ENCODE measurements at places on chromosomes 1 and 21.

GRCh38 chr1:153231785-153232184, 14.4 kb downstream of the PRR9 start:
- peak; percentile 53 for DNase-seq

GRCh38 chr1:247331525-247332214, at the start of gene ZNF496:
ZNF496 (minus strand) TSS chr1:247331867; CDS start chr1:247329578, 2,289 bp downstream.
- DNase-seq: peak; percentile 21

- DNase-seq: no peak
Measured at GRCh38 chr1:27057801-27058625, 45.4 kb upstream of the TENT5B start.

DNA sequence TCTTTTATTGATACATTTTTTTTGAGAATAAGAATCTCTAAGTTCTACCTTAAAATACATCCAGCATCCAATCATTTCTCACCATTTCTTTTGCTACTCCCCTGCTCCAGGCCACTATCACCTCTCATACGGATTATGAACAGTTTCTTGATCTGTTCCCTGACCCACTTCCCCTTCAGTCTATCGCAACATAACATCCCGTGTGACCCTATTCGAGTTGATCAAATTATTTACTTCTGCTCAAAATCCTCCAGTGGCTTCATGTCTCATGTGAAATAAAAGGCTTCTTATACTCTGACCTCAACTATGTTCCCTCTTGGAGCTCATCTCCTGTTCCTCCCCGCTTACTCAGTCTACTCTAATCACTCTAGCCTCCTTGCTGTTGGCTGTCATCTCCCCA, 5.2 kb downstream of the ALG14 start:
- no peak for DNase-seq

DNA sequence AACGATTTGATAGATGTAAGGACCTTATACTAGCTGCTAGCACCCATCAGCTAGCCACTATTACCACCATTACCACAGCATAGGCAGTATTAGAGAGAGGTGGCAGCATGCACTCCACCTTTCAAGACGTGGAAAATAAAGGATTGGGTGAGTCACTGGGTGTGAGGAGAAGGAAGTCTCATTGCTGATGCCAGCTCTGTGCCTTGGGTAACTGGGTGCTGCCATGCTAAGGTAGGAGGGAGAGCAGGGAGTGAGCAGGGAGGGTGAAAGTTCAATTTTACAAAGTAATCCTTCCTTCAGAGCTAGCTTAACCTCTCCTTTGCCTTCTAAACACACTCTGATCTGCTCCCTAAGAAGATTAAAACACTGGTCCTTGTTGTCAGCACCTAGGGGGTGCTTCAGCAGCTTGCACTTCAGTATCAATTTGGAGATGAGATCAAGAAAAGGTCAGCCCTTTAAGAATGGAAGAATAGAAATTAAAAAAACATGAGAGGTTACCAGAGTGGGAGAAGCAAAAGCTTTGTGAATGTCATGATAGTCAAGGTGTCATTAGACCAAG, 1.8 kb upstream of the LIN9 start:
- DNase-seq: no peak

DNA sequence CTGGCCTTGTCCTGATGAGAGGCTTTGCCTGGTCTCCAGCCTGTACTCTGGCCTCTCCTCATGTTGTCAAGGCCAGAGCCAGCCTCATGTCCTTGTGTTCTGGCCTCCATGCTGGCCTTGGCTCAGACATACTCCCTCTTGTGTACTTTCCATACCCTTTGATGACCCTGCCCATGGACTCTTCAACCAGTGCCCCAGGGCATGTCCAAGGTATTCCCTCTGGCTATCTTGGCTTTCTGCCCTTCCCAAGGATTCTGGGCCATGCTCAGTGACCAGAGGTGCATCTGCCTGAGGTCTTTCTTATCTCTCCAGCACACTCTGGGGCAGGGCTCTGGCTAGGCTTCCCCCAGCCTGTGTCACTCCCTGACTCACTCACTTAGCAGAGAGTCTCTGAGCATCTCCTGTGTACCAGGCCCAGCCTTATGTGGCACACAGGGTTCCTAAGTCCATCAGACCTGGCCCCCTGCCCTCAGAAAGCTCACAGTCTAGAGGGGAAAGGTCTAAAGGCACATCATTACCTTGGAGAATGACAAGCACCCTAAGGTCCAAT, 141.4 kb upstream of the GRIK3 start:
- no peak for DNase-seq

- DNase-seq: no peak
Measured at GRCh38 chr1:1136547-1137230, 20.8 kb upstream of the C1orf159 start.

DNA sequence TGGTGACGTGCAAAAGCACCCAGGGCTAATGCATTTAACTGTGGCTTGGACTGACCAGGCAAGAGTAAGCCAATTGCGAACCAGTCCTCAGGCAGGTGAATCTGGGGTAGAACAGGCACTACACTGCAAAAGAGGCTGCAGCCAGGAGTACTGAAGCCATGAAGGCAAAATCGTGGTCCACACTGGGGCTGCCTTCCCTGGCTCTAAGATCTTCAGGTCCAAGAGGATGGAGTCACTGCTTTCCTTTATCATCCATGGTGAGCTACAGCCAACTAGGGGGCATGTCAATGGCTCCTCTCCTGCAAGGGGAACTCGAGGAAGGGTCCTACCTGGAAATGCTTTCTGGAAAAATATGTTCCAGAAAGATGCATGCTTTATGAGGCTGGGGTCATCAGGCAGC, 100.6 kb upstream of the AJAP1 start:
- no peak for DNase-seq

DNA sequence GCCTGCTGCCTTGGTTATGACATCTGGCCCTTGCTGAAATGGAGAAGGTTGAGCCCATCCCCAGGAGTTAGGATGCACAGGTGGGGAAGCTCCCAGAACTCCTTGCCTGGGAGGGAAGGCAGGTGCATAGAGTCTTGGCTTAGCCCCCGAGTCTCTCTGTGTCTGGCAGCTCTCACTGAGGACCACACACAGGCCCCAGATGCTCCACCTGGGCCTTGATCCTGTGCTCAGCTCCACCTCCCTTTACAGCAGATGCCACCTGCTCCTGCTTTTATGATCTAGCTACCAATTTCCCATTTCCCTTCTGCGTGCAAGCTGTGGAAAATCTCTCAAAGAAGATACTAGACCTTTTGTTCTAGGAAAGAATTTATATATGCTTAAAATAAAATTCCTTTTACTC, 28.8 kb upstream of the KCNJ6 start:
- no peak for DNase-seq

GRCh38 chr1:24390924-24391782, 22.4 kb downstream of the STPG1 start:
- DNase-seq: peak; percentile 81

GRCh38 chr1:30226648-30227047, 496.7 kb downstream of the MATN1 start:
- DNase-seq: no peak

DNA sequence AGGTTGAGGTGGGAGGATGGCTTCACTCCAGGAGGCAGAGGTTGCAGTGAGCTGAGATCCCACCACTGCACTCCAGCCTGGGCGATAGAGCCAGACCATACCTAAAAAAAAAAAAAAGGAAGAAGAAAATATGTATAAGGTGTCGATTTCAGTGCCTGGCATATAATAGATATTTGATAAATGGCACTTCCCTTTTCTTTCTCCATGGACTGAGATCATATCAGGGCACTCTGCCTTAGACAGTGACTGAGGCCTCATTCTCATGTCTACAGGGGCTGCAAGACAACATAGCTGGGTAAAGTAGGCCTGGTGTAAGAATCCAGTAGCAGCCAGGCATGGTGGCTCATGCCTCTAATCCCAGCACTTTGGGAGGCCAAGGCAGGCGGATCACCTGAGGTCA, 21.2 kb downstream of the PCAT6 start:
- DNase-seq: no peak

DNA sequence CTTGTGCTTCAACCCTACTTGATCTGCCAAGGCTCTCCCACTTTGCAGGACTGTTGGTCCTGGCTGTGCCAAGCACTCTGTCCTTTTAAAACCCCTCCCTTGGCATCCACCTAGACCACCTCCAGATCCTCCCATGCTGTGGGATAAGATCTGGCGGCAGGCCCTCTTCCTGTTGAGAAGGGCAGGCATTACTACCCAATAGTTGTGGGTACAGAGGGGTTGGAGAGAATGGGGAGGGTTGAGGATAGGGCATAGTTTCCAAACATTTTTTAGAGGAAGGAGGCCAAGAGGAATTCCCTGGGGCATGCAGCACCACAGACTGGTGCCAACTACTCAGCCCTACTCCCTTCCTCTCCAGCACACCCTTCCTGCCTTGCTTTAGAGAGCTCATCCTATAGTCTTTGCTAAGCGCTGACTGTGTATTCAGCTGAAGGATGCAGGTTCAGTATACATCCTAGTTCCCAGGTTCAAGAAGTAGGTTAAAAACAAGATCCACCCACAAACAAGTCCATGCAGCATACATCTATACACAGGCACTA, 70.7 kb downstream of the TRABD2B start:
- DNase-seq: no peak

GRCh38 chr1:171397851-171398469, 84.0 kb downstream of the FMO4 start:
- DNase-seq: no peak

DNA sequence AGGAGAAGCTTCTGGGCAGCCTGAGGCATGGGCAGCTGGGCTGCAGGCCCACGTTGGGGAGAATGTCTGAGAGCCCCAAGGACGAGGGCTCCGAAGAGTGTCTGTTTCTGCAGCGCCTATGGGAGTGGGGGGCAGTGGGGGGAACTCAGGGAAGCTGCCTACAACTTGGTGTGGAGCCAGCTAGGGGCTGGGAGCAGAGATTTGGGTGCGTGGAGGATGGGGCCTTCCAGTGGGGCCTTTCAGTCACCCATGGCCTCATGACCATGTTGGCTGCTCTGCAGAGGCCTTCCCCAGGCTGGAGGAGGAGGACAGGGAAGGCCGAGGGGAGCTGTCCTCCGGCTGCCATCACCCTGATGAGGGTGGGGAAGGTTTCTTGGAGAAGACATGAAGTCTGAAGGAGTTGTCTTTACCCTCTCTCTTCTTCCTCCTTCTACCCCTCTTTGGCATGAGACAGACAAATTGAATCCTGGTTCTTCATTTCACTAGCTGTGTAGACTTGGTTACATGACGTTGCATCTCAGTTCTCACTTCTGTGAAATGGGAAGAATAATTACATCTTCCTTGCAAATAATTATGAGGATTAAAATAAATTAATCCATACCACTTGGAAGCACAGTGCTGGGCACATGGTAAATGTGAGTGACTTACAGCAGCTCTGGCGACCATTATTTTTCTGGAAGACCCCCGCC, 8.3 kb downstream of the PPFIA4 start:
- no peak for DNase-seq

DNA sequence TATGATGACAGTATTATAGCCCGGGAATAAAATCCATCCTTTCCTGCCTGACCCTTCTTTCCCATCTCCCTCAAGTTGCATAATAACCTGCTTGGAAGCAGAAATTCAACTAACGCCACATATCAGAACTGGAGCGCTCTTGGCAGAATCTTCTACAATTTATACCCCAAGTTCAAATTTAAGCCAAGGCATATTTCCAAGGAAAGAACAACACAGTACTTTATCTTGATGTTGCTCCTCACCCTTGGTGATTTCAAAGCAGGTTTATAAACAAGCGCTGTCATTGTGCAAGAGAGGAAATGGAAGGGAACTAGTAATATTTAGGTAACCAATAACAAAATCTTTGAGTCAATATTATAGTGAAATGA, 38.0 kb upstream of the PTGFRN start:
- DNase-seq: no peak

DNA sequence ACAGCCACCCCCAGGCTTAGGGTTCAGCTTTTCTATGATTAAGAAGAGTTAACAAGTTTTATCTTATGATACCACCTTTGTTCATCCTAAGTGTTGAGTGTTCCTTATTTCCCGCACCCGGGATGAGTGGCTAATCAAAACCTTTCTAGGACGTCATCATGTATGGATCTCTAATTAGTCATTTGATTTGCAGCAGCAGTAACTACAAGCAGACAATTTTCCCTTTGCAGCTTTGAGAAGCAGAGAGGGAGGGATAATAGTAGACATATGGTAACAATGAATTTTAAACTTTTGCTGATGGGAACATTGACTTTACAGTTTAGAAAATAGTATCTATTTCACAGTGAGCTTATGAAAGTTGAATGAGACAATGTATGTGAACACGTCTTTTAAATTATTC, 30.8 kb upstream of the SLC35F3 start:
- DNase-seq: no peak

GRCh38 chr1:155940993-155941844, at the start of gene RXFP4:
RXFP4 (plus strand) TSS chr1:155941638; CDS start chr1:155941710, 72 bp downstream.
- DNase-seq: no peak

GRCh38 chr1:245673881-245674414, 519.2 kb downstream of the KIF26B start:
- peak; percentile 76 for DNase-seq

- DNase-seq: no peak
Measured at GRCh38 chr1:70910013-70910412, 137.6 kb downstream of the PTGER3 start.

DNA sequence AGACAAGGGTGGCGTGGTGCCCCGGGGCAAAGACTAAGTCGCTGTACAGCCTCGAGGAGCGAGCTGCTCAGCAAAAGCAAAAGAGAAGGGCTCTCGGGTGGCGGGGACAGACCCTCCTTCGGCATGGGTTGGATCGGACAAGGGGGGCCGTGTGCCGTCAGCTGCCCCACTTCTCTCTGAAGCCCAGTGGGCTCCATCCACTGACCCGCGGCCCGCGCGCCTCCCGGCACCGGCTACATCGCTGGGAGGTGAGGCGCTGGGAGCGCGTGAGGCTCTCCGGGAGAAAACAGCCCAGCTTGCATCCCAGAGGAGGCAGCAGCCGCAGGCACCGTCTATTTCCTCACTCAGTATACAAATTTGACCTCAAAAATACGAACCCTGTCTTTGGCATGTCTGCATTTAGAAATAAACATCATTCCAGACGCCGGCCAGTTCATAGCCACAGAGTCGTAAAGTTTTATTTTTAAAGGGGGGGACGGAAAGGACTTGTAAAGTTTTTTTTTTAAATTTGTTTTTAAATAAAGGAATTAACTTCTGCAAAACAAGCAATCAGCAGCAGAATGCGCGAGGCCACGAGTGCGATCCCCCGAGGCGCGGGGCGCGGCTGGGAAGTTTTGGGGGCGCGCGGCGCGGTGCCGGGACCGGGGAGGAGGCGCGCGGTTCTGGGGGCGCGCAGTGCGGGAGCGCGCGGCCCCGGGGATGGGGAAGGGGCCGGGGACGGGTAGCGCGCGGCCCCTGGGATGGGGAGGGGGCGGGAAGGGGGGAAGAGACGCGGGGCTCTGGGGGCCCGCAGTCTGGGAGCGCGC, 689 bp upstream of the GPR137B start:
- no peak for DNase-seq

DNA sequence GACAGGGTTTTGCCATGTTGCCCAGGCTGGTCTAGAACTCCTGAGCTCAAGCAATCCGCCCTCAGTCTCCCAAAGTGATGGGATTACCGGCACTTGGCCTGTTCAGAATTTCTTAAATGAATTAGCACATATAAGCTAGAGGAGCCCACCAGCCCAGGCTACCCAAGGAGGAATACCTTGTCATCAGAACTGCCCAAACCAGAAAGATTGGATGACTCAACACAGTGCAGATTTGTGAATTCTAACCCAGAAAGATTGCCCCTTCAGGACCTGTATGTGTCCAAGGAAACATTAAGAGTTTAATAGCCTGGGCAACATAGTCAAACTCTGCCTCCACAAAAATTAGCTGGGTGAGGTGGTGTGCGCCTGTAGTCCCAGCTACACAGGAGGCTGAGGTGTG, 14.0 kb upstream of the LIN9 start:
- DNase-seq: no peak

- DNase-seq: no peak
Measured at GRCh38 chr1:170929412-170929834, 5.9 kb upstream of the MROH9 start.
